Gastroesophageal sphincter (tissue), 4 donors: ENCODE measurements at places on chromosomes 16 and 17.

DNA sequence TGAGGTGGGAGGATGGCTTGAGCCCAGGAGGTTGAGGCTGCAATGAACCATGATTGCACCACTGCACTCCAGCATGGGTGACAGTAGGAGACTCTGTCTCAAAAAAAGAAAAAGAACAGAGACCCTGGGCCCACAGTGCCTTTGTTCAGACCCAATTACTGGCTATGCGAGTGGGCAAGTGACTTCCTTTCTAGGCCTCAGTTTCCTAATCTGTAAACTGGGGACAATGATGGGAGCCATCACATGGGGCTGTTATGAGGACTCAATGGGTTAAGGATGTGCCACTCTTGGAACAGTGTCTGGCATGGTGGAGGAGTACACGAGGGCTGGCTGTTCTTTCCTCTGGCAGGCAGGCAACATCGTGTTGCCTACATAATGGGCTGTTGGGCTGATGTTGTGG, 47.3 kb upstream of the NDRG4 start:
- no peak for ATAC-seq

- ATAC-seq = peak; percentile 37
Measured at GRCh38 chr17:82890339-82890730, 50.5 kb upstream of the ZNF750 start.

DNA sequence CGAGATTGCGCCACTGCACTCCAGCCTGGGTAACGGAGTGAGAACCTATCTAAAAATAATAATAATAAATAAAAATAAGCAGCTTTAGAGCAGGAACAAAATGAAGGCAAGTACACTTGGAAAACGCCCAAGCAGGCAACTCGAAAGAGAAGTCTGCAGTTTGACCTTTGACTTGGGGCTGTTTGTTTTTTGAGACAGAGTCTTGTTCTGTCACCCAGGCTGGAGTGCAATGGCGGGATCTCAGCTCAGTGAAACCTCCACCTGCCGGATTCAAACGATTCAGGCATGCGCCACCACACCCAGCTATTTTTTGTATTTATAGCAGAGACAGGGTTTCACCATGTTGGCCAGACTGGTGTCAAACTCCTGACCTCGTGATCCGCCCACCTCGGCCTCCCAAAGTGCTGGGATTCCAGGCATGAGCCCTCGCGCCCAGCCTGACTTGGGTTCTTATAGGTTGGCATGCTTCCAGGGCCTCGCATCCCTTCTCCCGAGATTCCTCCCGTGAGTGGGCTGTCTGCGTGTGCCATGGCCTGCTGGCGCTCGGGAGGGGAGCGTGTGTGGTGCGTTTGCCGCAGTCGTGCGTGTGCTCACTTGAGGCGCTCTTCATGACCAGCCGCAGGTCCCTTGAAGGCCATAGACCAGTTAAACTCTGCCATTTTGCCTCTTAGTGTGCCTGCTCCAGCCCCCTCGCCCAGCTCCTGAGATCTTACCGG, 18.4 kb upstream of the UBE2I start:
- no peak for ATAC-seq

- peak; percentile 87 for ATAC-seq
Measured at GRCh38 chr17:43398724-43399595, at the start of gene ARL4D. Gene ARL4D (plus strand): TSS chr17:43398993. CDS start chr17:43399733, 740 bp downstream.
